MG63 (cell line): ENCODE measurements at places on chromosomes 12 and 14. TPM values are rescaled to one million over a fixed set of nuclear protein-coding genes. Genes with fewer than 3 reads are reported as not detected.
A peak's percentile ranks its signal among the peaks of the same experiment; 100 is the strongest.

- DNase-seq: no peak
Observed at GRCh38 chr12:89154743-89155499, 197.4 kb downstream of the DUSP6 start.

DNA sequence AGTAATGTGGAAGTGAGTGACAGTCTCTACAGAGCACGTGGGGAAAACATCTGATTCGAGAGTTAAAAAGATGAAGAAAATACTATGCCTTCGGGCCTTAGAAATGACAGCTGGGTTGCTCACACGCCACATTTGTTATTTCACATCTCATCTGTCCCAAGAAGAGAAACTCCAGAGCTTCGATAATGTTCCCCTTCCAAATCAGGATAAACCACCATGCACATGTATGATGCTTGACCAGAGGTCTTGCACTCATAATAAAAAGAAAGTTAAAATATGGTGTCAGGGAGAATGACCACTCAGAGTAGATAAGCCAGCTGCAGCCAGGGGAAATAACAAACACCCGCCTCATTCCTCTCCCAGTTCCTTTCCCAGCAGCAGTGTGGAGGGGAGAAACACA is 34.6 kb downstream of the NIN start:
- DNase-seq: no peak

GRCh38 chr14:61280092-61280525 is 1.0 kb downstream of the TMEM30B start:
- DNase-seq: no peak

GRCh38 chr12:127820846-127821245 is 446.1 kb upstream of the TMEM132C start:
- no peak for DNase-seq

- DNase-seq: no peak
Observed at GRCh38 chr12:121781998-121782979, 11.2 kb downstream of the RHOF start.

DNA sequence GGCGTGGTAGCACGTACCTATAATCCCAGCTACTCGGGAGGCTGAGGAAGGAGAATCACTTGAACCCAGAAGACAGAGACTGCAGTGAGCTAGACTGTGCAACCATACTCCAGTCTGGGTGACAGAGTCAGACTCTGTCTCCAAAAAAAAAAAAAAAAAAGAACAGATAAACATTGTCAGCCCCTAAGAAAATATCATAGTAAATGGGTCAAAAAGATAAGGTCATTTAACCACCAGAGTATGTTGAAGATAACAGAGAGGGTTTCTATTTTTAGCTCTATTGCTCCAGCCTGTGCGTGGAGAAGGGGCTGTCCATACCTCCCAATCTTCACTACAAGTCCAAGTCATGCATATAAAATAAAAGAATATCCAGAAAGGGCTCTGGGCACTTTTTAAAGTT is 15.4 kb downstream of the LGMN start:
- no peak for DNase-seq

- DNase-seq: no peak
Observed at GRCh38 chr12:27531896-27532295, 7.9 kb downstream of the PPFIBP1 start.

- DNase-seq: no peak
Observed at GRCh38 chr14:55707365-55707804, 127.4 kb downstream of the KTN1 start.

GRCh38 chr12:91040096-91040755 is 17.6 kb downstream of the KERA start:
- DNase-seq: no peak

GRCh38 chr12:100554608-100555077 is 18.8 kb upstream of the GAS2L3 start:
- no peak for DNase-seq

- peak; percentile 8 for DNase-seq
Observed at GRCh38 chr12:51028126-51028812, 2.1 kb upstream of the SLC11A2 start.

GRCh38 chr14:37985826-37986470 is 221.8 kb upstream of the SSTR1 start:
- DNase-seq: no peak

DNA sequence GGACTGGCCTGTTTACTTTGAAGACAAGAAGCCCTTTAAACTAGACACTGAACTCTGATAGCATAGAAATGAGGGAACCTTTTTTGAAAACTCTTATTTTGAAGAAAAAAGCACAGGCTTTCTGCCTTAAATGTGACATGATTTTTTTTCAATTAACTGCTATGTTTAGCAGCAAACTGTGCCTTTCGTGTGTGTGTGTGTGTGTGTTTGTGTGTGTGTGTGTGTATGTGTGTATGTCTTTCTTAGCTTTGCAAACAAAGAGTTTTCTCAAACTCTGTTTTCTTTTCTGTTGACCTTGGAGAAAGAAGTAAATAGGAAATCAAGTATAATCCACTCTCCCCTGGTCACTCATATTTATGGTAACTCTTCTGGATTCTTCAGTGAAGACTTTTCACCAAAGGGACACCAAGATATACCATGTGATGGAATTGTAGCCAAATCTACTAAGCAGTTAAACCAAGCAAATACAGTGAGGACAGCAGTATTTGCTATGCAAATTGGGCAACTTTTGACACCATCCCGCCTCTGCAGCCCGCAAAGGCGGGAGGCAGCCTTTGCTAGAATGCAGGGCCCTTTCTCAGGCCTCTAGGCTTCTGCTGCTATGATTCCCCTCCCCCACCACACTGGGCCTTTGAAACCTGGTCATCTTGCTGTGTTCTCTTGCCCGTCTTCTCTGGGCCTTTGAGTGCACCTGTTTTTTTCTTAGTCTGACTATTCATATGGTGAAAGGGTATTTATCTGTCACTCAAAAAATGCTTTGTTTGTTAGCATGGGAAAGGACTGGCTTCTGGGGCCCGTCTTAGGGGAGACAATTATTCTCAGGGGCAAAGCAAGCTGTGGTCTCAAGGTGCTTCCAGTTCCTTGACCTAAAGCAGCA is 107.9 kb downstream of the MYRFL start:
- no peak for DNase-seq

GRCh38 chr14:75991753-75992152 is 6.2 kb downstream of the IFT43 start:
- DNase-seq: no peak

GRCh38 chr14:68679746-68680467 is 113.0 kb downstream of the ZFP36L1 start:
- no peak for DNase-seq

DNA sequence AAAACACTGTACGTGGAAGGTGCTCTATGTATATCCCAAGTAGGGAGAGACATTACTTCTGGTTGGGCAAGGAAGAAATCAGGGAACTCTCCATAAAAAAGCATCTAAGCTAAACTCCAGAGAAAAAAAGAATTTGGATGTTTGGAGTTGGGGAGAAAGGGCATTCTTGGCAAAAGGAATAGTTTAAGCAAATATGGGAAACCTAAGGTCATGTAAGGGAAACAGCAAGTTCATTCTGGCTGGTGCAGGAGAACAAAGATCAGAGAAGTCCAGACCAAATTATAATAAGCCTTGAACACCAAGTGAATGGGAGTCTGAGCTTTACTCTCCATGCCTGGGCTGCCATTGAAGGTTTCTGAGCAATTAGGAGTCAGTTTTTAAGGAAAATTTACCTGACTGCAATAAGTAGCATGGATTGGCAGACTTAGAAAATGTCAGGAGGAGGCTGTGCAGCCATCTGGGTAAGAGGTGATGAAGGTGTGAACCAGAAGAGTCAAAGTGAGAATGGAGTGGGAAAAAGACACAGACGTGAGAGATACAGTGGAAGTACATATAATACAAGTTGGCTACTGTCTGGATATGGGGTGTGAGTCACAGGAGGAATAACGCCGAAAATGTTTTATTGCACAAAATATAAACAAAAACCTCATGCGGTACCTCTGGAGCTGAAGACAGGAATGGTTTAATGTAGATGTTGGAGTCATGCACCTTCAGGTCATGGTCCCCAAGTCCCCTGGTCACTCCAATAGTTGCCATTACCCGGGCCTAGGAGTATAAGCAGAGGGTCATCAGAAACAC is 222.6 kb downstream of the MON2 start:
- peak; percentile 21 for DNase-seq

- no peak for DNase-seq
Observed at GRCh38 chr12:8876887-8877286, 37.4 kb upstream of the PHC1 start.

DNA sequence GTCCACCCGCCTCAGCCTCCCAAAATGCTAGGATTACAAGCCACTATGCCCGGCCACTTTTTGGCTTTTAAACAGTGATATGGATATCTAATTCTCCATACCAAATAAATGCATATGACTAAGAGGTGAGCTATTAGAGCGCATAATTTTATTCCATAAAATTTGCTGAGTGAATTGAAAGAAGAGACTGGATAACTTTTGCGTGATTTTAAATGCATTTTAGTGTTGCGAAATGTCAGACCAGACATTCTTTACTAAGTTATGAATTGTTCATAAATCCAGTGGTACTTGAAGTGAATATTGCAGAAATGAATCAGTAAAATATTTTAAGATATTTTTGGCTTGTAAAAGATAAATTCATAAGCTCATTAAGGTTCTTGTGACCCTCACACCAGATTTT is 50.9 kb upstream of the DIP2B start:
- no peak for DNase-seq

GRCh38 chr12:117685110-117685926 is 283.5 kb downstream of the KSR2 start:
- peak; percentile 85 for DNase-seq

DNA sequence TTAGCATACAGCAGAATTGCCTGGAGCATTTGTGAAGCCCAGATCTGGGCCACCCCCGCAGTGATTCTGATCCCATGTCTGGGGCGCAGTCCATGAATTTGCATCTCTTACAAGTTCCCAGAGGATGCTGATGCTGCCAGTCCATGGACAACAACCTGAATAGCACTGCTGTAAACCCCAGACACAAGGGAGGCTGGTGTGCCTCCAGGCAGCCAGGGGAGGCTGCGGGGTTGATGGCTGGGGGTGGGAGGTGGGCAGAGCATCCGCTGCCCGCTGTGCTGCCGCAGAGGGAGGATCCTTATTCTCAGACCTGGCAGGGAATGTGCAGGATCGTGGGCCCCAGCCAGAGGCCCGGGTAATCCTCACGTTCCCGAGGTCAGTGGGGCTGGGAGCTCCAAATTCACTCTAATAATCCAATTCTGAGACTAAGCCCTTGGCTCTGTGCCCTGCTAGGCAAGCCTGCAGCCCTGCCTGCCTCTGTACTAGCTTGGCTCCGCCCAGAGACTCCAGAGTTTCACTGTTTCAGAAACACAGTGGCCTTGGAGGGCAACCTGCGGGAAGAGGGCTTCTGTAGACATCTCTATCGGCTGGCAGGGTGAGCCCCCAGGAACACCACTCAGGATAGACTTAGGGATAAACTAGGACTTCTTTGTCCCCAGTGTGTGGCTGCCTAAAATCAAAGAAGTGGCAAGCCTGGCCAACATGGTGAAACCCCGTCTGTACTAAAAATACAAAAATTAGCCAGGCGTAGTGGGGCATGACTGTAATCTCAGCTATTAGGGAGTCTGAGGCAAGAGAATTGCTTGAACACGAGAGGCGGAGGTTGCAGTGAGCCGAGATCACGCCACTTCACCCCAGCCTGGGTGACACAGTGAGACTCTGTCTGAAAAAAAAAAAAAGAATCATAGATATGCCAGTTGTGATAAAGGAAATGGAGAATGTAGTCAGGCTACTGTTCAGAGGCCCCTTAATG is 17.8 kb upstream of the MLEC start:
- DNase-seq: peak; percentile 26

GRCh38 chr12:29389295-29389919 is 8.4 kb upstream of the ERGIC2 start:
- DNase-seq: no peak

DNA sequence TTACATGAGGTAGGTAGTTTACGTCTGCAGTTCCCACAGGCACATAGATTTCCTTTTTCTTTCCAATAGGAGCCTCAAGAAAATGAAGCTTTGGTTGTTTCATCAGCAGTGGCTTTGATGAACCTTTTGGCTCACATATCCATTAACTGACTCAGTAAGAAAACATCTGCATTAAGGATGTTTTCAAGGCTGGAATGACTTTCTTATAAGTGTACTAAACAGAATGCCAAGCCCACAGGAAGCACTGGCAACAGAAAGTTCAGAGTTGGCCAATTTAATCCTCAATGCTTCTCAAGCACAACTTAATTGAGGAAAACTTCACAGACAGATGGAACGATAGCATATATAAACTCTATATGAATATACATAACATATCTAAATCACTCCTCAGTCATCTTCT is 63.5 kb downstream of the ST8SIA1 start:
- DNase-seq: peak; percentile 73

DNA sequence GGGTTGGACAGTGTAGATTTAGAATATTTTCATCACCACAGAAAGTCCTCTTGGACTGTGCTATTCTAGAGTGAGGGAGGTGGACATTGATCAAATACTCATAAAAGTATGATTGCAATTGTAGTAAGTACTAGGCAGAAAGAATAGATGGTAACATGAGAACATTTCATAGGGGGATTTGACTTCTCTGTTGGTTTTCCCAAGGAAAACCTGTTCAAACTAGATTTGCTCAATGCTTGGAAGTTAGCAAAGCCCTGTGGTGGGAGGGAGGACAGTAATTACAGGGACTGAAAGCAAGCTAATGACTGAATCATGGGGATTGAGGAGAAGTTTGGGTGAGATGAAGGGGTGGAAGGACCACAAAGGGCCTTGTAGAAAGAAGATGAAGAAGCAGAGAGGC is 24.4 kb upstream of the EID3 start:
- no peak for DNase-seq

- no peak for DNase-seq
Observed at GRCh38 chr12:106585521-106586277, 2.9 kb downstream of the RFX4 start.

DNA sequence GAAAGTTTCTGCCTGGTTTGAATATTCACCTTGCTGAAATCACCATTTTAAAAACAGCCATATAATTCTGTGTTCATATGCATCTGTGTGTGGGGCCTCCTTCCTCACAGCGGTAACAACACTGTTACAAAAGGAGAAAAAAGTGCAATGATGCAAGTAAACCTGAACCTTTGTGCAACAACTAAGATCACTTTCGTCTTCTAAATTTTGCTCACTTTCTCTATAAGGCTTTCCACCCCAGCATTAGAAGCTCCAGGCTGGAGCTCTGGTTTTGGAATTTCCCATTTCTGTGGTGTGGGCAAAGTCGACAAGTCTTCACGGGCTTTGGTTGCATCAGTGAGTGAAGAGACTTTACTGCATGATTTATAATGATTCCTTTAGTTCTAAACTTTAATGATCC is 18.4 kb downstream of the FGD6 start:
- no peak for DNase-seq

DNA sequence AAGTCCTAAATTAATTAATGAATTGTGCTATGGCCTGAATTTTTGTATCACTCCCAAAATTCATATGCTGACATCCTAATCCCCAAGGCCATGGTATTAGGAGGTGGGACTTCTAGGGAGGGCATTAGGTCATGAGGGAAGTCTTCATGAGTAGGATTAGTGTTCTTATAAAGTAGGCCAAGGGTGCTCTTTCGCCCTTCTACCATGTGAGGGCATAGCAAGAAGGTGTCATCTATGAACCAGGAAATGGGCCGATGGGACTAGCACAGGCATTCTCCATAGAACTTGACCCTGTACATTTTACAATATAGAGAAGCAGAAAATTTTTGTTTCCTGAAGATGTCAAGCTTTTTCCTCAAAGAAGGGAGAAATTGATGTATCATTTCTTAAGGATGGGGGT is 12.5 kb downstream of the SYT10 start:
- no peak for DNase-seq

ADAM21 gene
- 0.49 and 1.7 TPM in 2 replicates for total RNA-seq

RNASE3 gene
- total RNA-seq: not detected in 2 replicates

SLC6A13 gene
- total RNA-seq: not detected in 2 replicates

C12orf54 gene
- total RNA-seq: not detected in 2 replicates

RAB15 gene
- total RNA-seq: 1.0 and 3.4 TPM in 2 replicates

TMED8 gene
- 2.4 and 2.5 TPM in 2 replicates for total RNA-seq

CLEC2A gene
- total RNA-seq: not detected in 2 replicates

LGR5 gene
- total RNA-seq: not detected in 2 replicates

RACGAP1 gene
- 157 and 166 TPM in 2 replicates for total RNA-seq
